ENCODE measurements at places on chromosomes 7 and 10. TPM values are rescaled to one million over a fixed set of nuclear protein-coding genes. Genes with fewer than 3 reads are reported as not detected.

The CREB5 gene
- total RNA-seq: 23.1 TPM

- DNase-seq: no peak
These were observed 148.4 kb downstream of the TCERG1L start for GRCh38 chr10:131162866-131163843.

DNA sequence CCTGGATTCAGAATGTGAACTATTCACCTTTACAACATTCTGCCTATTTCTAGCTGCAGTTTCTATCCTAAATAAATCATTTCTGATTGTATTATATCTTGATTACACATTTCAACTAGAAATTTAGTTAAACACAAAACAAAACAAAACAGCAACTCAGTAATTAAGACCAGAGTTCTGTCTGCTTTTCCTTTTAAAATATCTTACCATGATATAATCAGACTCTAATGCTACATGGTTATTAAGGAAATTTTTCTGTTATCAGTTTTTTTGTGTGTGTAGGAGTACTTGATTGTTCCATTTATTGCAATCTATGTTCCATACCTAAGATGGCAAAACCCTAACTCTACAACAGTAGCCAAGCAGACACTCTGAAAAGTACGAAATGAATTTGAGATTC lies 663.3 kb downstream of the NRG3 start:
- no peak for DNase-seq

The ODAD2 gene
- total RNA-seq: not detected

The BMPER gene
- total RNA-seq: 2.7 TPM

The MRLN gene
- 82.0 TPM for total RNA-seq

GRCh38 chr10:73404690-73405089 lies 9.2 kb downstream of the ANXA7 start:
- no peak for DNase-seq

GRCh38 chr7:155465761-155466141 lies 7.8 kb downstream of the EN2 start:
- no peak for DNase-seq

DNA sequence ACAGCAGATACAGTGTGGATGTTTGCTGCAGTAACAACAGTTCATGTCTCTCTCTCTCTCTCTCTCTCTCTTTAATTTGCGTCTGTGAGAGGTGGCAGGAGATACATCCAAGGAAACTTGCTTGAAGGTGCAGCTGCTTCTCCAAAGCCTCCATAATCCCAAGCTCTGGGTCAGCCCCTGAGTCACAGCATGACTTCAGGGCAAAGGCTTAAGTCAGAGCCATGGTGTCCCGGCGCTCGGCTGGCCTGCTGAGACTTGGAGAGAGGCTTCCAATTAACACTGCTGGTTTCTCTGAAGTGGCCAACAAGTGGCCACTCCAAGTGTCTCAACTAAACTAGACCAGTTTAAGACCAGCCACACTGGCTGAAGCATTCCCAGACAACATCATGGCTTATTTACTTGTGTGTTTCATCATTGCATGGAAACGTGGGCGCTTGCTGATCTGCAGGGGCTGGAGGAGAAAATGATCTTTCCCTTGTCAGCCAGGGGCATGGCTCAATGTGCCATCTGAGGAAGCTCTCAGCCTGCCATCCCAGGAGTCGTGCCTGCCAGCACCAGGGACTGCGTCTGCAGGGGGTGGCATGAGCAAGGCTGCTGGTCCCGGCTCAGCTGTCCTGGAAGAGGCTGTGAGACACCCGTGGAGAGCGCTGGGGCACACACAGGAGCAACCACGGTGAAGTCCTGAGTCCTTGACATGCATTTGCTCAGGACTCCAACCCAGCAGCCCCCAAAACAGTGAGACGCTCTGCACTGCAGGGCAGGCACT lies 254.2 kb downstream of the COBL start:
- no peak for DNase-seq

The MOGAT3 gene
- not detected for total RNA-seq

DNA sequence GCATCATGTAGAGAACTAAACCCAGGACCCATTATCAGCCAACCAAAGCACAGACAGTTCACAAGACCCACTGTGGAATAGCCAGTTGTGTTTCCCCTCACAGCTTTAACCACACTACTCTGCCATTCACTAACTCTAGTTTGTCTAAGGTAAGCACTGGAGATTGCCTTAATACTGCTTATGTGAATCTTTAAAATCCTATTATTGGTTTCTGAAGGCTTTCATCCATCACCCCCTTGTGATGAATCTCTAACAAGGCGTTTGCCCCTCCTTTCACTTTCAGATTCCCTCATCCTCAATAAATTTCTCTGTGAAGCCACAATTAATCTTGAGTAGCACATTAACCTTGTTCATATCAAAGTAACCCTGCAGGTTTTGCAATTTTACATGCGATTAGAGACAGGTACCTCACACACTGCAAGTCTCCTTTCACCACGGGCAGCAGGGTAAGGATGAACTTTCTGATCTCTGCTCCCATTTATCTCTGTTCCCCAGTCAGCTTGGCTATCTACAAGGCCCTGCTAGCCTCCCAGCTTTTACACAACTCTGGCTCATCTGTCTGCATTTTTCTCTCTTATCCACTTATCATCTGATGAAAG lies 785.6 kb downstream of the REEP3 start:
- DNase-seq: no peak

- no peak for DNase-seq
These were observed 134.2 kb upstream of the KCNMA1 start for GRCh38 chr10:77771851-77772250.

- peak; percentile 43 for DNase-seq
These were observed 34.4 kb upstream of the SVIL start for GRCh38 chr10:29669149-29669548.

The CYP2C9 gene
- 0.54 TPM for total RNA-seq

DNA sequence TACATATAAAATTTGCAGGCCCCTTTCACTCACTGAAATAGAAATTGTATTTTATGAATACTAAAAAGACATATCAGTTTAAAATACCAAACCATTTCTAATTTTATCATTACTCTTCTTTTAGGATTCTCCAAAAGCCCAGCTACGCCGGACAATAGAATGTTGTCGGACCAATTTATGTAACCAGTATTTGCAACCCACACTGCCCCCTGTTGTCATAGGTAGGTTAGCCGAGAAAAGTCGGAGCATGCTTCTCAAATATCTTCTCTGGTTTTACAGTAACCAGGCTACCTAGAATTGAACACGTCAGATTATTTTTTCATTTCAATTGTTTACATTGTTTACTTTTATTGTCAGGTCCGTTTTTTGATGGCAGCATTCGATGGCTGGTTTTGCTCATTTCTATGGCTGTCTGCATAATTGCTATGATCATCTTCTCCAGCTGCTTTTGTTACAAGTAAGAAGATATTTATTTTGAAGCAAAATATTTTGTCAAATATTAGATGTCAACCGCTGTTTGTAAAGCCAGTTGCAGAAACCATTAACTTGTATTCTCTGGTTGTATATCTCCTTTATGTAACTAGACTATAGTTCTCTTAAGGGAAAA lies 57.6 kb downstream of the MMRN2 start:
- DNase-seq: peak; percentile 31

The CLCN1 gene
- 10.9 TPM for total RNA-seq

DNA sequence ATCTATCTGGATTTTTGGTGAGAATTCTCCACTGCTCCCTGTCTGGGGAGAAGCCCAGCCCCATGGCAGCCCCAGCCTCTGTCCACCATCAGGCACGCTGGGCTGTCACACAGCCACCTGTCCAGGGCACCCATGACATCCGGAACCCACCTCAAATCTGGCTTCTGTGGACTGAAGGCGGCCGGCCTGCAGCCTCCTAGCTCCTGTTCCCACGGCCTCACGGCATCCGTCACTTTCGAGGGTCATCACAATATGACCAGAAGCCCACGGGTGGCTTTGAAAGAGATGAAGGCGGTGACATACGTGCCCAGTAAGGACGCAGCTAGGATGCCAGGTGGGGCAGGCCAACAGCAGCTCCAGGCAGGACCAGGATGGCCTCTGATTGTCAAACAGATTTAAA lies 140.9 kb downstream of the PTPRN2 start:
- DNase-seq: no peak

DNA sequence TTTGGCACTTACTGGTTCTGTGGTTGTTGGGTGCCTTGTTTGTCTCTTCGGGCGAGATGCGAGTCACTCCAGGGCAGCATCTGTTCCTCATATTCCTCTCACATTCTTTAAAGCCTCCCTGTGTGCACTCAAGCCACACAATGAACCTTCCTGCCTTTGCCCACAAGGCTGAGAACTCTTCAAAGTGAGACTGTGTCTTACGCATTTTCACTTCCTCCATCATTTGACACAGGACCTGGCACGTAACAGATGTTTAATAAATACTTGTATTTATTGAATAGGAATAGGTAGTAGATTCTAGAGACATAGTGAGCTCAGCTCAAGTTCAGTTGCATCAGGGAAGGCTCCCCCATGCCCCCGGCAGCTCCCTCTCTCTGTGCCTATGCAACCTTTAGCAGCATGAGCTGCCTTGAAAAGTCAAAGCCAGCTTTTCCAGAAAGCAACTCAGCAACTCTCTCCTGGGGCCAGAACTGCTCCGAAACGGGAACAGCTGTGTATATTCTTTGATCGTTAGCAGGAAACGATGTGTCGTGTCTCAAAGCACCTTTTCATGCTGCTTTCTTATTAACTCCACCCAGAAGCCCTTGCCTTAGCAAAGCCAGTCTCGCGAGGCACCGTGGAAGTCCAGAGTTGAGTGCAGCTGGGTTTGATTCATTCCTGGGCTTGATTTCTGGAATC lies 97.5 kb downstream of the PFKFB3 start:
- DNase-seq: no peak

DNA sequence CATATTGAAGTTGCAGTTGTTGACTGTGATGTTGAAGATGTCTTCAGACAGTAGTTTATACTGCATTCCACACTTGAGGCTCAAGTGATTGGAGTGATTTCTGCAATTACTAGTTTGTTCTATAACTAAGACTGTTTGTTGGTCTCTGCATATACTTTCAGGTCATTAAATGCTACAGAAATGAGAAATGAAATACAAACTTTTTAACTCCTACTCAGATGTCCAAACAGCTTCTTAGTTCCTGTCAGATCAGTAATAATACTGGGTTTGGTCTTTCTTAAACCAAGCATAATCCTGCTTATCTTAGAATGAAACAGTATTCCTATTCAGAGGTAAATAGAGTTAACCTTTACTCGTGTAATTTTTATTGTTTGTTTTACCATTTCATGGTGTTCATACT lies 115.9 kb downstream of the CCNY start:
- DNase-seq: no peak

GRCh38 chr7:53302496-53303246 lies 267.2 kb downstream of the POM121L12 start:
- no peak for DNase-seq

The SFTPA1 gene
- not detected for total RNA-seq

The ZNF25 gene
- 28.0 TPM for total RNA-seq

The CCL26 gene
- not detected for total RNA-seq

The GPR26 gene
- total RNA-seq: not detected

DNA sequence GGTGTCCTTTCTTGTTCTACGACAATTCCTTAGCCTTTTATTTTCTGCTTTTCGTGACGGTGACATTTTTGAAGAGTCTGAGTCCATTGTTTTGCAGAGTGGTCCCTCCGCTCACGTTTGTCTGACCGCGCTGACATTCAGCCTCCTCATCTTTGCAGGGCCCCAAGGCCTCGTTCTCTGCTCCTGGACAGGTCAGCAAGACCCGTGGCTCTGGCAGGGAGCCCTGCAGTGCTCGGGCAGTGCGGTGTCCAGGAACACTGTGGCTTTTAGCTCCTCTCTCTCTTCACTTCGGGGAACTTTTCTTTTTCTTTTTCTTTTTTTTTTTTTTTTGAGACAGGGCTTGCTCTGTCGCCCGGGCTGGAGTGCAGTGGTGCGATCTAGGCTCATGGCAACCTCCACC lies 142.5 kb downstream of the DNAJB6 start:
- no peak for DNase-seq
